ENCODE measurements at places on chromosomes 1 and 21.

DNA sequence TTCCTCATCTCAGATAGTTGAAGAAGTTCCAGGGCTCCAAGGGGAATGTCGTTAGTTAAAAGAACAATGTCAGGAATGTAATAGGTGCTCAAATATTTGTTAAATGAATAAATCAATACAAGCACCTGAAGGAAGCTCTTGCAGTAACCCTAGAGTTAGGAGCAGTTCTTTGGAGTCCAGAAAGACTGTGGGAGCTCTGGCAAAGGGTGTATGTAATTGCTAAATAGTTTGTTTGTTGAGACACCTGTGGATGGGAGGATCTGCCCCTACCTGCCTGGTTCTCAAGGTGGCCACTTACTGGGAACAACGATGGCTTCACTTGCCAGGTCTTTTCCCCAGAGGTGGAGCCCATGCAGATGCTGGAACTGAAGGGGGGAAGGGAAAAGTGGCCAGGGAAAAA, 27.5 kb upstream of the JUN start:
- DNase-seq: no peak

- DNase-seq: peak; percentile 48
Observed at GRCh38 chr1:185734929-185735700, 924 bp downstream of the HMCN1 start.

GRCh38 chr1:40199126-40199525, 37.9 kb downstream of the RLF start:
- no peak for DNase-seq

DNA sequence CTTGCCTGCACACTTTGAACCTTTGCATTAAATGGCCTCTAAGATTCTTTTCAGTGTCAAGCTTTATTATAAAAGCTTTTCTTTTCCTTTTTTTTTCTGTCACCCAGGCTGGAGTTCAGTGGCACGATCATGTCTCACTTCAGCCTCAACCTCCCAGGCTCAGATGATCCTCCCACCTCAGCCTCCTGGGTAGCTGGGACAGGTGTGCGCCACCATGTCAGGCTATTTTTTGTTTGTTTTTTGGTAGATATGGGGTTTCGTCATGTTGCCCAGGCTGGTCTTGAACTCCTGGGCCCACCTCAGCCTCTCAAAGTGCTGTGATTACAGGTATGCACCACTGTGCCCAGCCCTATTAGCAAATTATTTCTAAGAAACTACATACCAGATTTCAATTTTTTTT, 52.9 kb downstream of the GADD45A start:
- no peak for DNase-seq

Measured in left renal cortex interstitium (tissue), 4 donors.